Esophagus squamous epithelium (tissue), 5 donors: ENCODE measurements at places on chromosomes 1 and 21.

GRCh38 chr1:203405703-203406438 is 54.9 kb upstream of the FMOD start:
- DNase-seq: no peak

- no peak for DNase-seq
Observed at GRCh38 chr1:16440131-16440469, 424 bp upstream of the NECAP2 start.

DNA sequence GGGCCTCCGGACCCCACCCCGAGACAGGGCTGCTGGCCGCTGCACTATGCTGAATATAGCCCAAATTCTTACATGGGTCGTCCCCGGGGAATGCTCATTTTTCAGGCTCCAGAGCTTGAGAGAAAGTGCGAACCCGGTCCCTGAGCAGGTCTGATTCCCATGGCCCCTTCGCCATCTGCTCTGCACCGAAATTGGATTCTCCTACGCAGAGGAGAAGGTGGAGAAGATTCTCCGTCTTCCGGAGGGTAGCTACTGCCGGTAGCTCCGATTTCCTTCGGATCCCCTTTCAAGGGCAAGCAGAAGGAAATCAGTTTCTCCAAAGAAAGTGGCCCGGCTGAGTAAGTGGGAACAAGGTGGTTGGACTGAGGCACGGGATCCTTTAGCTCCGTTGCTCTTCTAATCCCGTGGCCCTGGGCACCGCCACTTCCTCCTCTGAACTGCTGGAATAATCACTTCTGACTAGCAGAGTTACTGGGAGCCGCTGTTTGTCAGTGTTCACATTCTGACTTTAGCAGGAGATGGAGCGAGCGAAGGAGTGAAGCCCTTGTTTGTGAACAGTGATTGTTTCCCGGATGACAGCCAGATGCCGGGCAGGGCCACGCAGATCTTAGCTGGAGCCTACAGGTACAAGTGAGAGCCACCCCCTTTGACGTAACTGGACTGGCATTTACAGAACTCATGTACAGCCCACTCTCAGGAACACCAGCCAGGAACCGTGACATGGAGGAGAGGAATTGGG is 1.1 kb upstream of the ZNF496 start:
- no peak for DNase-seq

DNA sequence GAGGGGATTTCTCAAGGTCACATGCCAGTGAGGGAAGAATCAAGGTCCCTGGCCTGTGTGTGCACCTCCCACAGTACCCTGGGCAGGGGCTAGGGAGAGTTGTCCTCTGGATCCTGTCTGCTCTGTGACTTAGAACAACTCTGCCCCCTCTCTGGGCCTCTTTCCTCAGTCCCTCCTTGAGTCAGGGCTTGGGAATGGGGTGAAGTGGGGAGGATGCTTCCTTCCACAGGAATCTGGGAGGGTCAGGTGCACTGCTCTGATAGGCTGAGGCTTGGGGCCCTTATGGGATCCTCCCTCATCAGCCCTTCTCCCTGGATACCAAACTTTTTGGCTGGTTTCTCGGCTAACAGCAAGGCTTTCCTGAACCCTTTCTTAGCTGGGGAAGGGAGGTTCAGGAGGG is 2.5 kb downstream of the TRNP1 start:
- no peak for DNase-seq

DNA sequence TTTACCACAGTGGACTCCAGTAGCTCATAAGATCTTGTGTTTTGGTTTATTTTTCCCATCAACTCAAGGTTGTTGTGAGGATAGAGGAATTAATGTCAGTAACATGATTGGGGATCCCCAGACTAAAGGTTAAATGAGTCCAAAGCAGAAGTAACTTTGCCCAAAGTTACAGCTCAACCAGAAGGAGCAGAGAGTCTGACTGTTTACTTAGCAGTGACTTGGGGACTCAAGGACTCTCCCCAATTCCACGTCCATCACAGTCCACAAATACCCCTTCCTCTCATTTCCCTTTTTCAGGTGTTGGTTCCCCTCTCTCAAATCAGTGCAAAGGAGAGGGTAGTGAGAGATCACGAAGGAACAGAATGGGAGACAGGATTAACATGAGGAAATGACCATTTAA is 4.0 kb upstream of the ETV3 start:
- DNase-seq: no peak

DNA sequence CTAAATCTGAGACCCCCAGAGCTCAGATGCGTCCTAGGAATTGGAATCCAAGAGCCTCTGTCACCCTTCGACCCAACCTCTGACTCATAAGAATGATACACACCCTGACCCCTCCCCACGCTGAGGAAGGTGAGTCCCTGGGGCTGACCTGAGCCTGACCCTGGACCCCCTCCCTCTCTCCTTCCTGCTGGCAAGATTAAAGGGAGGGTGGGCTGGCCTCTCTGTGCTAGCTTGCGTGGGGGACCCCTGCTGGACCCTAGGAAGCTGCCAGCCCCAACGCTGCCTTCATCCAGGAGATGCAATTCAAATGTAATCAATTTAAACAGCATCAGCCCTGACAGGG is 627 bp downstream of the PLEKHA6 start:
- no peak for DNase-seq

- no peak for DNase-seq
Observed at GRCh38 chr1:75768016-75768415, 18.0 kb upstream of the RABGGTB start.

DNA sequence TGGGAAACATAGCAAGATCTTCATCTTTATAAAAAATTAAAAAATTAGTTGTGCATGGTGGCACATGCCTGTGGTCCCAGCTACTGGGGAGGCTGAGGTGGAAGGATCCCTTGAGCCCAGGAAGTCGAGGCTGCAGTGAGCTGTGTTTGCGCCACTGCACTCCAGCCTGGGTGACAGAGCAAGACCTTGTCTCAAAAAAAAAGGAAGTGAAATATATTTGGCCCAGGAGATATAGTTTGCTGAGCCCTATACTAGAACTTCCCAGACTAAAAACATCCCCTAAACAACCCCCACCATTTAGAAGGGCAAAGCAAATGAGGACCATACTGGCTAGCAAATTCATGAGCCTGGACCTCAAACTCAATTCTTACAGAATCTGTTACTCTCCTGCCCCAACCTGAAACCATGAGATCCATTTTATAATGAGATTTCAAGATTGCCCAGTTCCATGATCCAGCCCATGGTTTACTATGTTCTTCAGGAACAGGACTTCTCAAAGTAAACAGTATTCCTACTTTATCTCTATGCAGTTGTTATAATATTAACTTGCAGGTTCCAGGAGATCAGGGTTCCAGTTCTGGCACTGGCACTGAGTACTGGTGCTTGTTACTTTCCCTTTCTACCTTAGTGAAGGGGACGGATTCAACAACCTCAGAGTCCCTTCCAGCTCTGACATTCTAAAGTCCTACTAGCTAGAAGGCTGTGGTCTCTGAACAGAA is 48.9 kb upstream of the TADA1 start:
- DNase-seq: no peak

DNA sequence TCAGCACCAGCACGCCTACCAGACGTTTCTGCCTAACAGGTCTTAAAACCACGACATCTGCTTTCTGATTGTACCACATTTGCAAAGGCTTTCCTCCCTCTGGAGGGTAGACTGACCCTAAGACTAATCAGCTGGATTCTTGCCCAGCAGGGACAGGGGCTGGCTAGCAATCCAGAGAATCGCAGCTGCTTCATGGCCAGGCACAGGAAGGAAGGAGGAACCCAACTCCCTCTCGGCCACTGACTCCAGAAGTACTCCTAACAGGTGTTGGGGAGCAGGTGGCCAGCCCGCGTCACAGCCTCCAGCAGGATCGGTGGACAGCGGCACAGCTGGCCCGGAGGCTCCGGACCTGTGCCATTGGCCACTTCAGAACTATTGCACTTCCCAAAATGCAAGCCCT is 180.8 kb downstream of the NPHP4 start:
- no peak for DNase-seq

DNA sequence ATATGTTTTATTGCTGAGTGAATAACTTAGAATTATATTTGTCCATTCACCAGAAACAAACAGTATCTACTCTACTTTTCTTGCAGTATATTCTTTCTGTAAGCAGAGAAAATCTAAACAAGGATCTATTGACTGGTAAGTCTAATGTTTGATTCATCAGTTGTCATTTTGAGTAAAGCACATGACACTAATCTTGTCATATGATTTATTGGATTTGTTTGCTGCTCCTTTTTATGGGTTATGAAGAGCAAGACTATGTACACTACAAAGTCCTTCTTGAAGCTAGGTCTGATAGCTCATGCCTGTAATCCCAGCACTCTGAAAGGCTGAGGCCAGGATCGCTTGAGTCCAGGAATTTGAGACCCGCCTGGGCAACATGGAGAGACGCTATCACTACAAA is 23.3 kb downstream of the KMO start:
- no peak for DNase-seq

DNA sequence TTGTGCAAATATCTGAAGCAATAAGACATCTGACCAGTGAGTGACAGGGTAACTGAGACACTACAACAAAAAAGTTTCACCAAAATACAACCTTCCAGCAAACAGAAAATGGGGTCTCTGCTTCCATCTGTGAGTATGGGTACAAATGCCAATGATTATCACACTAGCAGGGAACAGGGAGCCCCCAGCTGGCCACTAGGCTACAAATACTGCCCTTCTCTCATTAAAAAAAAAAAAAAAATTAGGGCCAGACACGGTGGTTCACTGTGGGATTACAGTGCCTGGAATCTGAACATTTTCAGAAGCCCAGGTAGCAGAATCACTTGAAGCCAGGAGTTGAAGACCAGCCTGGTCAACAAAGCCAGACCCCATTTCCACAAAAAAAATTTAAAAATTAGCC is 48.4 kb upstream of the EDARADD start:
- DNase-seq: no peak

DNA sequence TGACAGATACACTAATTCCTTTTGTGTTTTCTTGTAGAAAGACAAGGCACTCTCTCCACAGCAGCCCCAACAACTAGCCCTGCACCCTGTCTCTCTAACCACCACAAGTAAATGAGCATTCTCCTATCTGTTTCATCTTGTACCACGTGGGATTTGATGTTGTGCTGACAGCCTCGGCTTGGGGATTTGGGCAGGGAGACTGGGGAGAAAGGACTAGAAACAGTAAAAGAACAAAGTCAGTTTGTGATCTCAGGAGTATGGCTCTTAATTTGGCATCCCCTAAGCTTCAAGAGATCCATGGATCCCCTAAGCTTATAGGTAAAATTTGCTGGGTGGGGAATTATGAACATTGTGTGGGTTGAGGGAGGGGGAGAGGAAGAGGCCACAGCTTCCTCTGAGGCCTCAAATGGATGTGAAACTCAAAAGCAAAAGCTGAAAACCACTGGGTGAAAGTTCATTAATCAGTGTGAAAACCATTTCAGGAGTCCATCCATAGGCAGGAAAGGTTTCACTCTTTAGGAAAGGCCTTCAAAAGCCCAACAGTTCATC is 3.1 kb downstream of the C1orf162 start:
- DNase-seq: no peak

- no peak for DNase-seq
Observed at GRCh38 chr1:143651350-143651992, 320.3 kb downstream of the FAM72C start.

GRCh38 chr1:112395256-112395820 is 676 bp upstream of the CTTNBP2NL start:
- no peak for DNase-seq

GRCh38 chr1:166527752-166528151 is 311.5 kb upstream of the POGK start:
- no peak for DNase-seq

DNA sequence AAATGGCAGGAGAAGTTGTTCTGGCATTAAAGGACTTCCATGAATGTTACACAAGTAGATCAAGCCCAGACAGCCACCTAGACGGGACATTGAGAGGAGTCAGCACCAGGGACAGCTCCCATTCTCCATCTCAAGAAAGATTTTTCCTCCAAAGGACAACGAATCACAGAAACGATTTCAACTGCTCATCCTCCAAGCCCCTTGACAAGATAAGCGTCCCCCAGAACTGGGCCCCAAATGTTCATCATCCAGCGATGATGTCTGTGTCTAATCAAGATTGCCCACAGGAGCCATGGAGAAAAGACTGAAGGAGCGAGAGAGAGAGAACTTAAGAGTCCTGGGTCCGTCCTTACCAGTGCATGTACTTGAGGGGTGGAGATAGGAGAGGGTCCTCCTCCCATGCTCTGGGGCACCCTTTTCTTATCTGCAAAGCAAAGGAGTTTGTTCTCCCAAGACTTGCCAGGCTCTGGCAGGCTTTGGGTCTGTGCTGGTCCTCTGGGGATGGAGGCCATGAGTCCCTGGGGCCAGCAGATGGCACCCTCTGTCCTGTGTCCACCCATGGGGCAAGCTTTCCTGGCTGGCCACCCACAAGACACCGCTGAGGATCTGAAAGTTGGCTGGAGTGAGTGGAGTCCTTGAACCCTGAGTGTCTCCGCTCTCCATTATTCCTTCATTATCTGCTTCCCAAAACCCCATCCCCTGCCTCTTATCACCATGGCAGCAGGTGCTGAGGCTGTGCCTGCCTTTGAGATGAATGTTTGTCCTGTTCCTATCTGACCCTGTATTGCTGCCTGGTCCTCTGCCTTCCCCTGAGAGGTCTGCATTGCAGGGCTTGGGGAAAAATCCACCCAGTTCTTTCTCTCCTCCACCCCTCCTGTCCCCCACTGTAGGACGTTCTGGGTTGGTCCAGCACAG is 164.6 kb downstream of the ACTL8 start:
- DNase-seq: no peak

GRCh38 chr1:50308878-50309277 is 114.4 kb downstream of the DMRTA2 start:
- no peak for DNase-seq

DNA sequence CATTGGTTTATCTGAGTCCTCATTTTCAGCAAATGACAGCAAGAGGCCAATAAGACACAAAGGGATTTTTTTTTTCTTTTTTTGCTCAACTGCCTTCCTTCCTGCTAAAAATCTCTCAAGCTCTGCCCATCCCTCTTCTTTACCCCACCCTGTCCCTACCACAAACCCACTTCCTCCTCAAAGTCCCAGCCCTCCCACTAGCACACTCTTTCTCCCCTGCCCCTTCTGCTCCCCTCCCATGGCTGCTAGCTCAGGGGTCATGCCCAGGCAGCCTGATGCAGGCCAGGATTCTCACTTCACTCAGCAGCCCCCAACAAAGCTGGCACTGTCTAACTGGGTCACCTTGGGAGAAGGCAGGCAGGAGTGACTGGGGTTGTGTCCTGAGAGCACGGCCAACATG is 28.8 kb upstream of the PPP2R5A start:
- DNase-seq: no peak

GRCh38 chr1:218164930-218165700 is 120.0 kb upstream of the RRP15 start:
- DNase-seq: no peak
